ENCODE measurements at places on chromosomes 2 and 18.

- DNase-seq = no peak
Measured at GRCh38 chr2:51387235-51387634, 355.3 kb upstream of the NRXN1 start.

DNA sequence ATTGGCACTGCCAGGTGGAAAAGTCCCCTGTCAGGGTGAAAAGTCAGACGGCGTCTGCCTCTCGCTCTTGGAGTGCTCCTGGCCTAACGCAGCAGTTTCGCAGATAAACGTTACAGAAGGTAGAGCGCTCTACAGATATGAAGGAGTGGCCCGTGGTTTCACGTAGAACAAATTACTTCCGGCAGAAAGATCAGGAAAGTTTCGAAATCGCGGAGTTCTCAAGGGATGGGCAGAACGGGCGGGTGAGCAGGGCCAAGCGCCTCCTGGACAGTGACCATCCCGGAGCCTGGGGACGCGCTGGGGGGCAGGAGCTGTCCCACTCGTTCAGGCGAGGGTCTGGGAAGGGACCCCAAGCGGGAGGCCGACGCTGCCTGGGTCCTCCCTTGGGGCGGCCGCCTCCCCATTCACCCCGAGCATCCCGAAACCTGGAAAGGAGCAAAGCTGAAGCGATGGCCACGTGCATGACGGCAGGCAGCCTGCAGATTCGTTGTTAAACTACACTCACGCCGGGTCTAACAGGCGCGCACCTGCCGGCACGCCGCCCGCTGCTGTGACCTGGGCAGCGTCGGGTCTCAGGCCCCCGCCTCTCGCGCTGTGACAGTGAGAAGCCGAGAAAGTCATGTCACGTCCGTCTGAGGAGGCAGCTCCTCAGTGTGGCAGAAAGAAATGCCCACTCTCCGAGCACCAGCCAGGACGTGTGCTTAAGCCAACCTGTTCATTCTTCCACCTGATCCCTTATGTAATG is 122.9 kb upstream of the SALL3 start:
- DNase-seq = no peak

DNA sequence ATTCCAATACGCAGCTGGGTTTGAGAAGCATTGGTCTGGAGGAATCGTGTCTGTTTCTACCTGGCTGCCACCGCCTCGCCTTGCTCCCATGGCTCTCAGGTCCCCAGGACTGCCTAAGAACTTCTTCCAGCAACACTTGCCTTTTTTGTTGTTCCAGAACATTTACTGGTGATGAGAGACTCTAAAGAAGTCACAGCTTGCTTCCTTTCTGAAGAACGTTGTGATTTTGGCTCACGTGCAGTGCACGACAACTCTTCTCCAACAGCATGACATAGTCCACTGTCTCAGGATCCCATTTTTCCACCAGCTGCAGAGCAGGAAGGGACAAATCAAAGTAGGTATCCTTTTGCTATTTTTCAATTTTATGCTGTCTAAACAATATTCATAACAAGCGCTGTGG is 940.9 kb downstream of the SLC4A3 start:
- no peak for DNase-seq

- DNase-seq = no peak
Measured at GRCh38 chr2:233213975-233214374, 37.5 kb upstream of the ATG16L1 start.

GRCh38 chr2:240112914-240113690 is 23.0 kb downstream of the COPS9 start:
- no peak for DNase-seq

DNA sequence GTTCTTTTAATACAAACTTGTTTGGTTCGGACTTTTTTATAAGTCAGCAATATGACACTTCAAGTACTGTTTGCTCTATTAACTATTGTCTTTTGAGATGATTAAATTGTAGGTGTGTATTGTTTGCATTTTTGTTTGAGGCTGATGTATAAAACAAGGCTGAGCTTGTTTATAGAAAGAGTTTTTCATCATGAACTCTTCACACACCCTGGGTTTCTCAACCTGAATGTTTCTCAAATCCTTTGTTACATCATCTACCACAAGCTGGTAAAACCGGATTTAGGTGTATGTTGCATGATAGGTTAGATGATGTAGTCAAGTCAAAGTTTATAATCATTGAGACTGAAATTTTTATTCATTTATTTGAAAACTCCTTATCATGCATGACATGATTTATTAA is 335.2 kb upstream of the LRATD1 start:
- no peak for DNase-seq

- DNase-seq = no peak
Measured at GRCh38 chr2:156787517-156787916, 351.3 kb downstream of the GPD2 start.

GRCh38 chr18:63162271-63163014 is 157.1 kb downstream of the BCL2 start:
- DNase-seq = peak; percentile 74

DNA sequence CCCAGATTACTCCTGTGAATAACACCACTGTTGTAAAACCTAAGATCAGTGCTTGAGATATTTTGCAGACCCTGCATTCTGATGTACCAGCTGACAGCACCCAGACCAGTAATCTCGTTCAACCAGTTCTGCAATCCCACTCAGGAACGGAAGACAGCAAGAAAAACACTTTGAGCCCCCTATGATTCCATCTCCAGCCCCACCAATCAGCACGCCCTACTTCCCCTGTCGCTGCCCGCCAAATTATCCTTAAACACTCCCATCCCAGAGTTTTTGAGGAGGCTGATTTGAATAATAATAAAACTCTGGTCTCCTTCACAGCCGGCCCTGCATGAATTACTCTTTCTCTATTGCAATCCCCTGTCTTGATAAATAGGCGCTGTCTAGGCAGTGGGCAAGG is 173.9 kb upstream of the CDH2 start:
- DNase-seq = no peak

Measured in suppressor macrophage (primary cell).